H7 (cell line): ENCODE measurements at places on chromosomes 11 and 22.

- no peak for DNase-seq
Measured at GRCh38 chr11:58922479-58922878, 16.8 kb upstream of the GLYATL1 start.

- DNase-seq = peak; percentile 38
Measured at GRCh38 chr22:47002692-47003091, 240.2 kb downstream of the TBC1D22A start.

GRCh38 chr11:12674571-12674935 lies 332 bp downstream of the TEAD1 start:
- peak; percentile 91 for DNase-seq

- DNase-seq = no peak
Measured at GRCh38 chr11:131468565-131468964, 98.2 kb downstream of the NTM start.

GRCh38 chr11:43758927-43759326 lies 78.4 kb downstream of the HSD17B12 start:
- DNase-seq = no peak

GRCh38 chr11:37710031-37710430 lies 1112.0 kb upstream of the RAG2 start:
- no peak for DNase-seq

DNA sequence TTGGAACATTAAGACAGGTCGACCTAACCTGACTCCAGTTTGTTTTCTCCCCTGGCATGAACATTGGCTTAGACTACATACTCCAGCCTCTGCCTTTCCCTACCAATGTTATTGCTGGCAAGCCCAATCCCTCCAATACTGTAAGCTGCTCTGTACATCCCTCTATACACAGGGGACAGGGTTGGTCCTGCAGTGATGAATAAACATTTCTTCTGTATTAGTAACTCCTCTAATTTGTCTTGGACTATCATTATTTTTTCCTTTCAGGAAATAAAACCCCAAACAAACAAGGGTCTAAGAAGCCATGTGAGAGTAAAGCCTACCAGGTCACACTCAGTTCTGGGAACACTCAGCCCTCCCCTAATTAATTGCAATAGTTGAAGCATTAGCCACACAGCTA lies 35.1 kb upstream of the FJX1 start:
- no peak for DNase-seq

GRCh38 chr11:35420371-35420770 lies 1.0 kb upstream of the SLC1A2 start:
- peak; percentile 41 for DNase-seq

GRCh38 chr11:10304495-10305261 lies at the start of gene ADM:
Gene ADM (plus strand): TSS chr11:10305073. CDS start chr11:10305701, 628 bp downstream.
- peak; percentile 95 for DNase-seq

GRCh38 chr11:19193916-19194315 lies 7.9 kb downstream of the CSRP3 start:
- DNase-seq = no peak

DNA sequence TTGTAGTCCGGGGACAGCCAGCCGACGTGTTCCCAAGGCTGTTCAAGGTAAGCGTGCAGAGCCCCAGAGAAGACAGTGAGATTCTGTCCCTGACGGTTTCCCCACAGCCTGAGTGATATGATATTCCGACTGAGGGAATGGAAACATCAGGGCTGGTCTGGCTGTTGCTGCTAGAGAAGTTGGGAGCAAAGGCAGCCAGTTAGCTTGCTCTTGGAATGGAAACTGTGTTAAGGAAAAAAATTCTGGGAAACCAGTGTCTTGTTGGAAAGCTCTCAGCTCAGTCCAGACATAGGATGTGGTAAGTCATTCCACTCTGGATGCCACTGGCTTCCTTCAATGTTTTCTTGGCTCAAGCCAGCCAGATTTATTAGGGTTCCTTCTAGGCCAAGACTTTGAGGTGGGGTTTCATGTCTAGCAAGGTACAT lies 8.8 kb downstream of the CRY2 start:
- no peak for DNase-seq

DNA sequence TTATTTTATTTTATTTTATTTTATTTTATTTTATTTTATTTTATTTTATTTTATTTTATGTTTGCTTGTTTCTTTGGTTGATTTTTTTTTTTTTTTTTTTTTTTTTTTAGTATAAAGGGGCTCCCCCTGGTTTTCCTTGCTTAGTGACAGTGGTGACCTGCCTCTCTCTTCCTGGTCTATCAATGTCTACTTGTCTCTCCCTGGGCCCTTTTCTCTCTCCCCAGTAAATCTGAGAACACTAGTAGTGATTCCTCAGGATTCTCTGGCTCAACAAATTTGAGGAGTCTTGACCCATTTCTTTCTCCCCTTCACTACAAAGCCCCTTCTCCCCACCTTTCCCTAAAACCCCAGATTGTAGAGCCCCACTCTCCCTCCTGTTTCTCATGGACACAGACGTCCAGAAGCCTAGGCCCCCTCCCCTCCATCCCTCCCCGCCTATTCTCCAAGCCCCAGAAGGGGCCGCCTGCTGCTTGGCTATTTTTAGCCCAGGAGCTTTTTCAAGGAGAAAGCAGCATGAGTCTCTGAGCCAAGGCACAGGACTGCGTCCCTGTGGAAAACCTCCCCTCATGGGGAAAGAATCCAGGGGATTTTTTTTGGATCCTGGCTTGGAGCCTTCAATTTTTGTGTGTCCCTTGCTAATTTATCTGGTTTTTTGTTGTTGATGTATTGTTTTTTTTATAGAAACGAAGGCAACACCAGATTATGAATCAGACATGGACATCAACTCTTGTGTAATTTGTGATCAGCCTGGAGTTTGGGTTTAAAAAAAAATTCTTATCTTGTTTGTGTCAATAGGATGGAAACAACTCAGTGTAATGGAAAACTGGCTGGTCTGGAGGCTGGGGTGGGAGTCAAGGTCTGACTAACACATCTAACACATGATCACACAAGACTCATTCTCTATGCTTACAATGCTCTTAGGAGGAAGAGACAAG lies 17.5 kb upstream of the ACCSL start:
- DNase-seq = peak; percentile 46

DNA sequence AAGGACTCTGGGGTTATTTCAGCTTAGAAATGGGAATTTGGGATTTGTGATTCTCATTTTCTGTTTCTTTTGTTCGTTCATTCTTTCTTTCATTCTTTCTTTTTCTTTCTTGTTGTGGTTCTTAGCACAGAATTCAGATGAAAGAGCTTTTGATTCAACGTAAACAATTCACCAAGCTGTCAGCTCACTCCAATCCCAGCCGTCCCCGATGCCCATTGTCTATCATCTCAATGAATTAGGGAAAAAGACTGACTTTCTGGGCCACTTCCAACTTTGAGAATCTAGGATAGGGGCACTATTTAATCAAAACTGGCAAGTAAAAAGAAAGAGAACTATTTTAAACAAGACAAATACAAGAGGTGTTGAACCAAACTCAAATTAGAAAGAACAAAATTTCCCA lies 25.1 kb upstream of the TMA7B start:
- no peak for DNase-seq

- no peak for DNase-seq
Measured at GRCh38 chr11:88398372-88398771, 60.8 kb upstream of the CTSC start.

- no peak for DNase-seq
Measured at GRCh38 chr11:14042686-14043465, 80.4 kb downstream of the SPON1 start.

- DNase-seq = no peak
Measured at GRCh38 chr22:19527321-19527721, 3.1 kb upstream of the CLDN5 start.

DNA sequence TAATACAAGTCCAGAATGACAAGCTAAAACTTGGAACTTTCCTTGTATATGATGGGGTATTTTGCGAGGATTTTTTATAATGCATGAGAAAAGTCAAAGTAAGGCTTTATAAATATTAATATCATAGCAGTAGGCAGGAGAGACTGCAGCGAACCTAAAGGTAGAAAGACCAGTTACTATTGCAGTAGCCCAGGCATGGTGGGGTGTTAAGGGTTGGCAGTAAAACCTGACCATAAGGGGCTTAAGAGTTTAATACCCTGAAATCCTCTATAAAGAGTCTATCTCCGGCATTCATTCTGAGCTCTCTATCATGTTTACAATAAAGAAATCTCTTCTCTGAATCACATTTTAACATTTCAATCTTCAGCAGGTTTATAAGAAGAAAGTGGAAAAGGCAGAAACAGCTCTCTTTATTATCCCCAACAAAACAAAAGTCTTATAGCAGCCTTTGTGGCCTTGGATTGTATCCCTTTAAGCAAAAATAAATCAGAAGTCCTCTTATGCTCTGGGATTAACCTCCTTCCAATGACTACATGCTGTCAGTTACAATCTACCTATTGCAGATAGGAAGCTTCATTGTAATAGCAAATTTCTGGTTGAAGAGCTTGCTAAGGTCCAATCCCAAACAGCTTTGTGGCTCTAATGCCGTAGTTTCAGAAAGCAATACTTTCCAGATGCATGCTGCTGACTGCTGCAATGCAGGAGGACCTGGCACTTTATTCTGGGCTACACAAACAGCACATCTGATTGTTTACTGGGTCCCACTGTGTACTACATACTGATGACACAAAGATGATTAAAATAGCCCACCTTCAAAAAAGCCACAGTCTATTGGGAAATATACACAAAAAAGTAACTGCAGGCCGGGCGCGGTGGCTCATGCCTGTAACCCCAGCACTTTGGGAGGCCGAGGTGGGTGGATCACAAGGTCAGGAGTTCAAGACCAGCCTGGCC lies 45.8 kb downstream of the SIK3 start:
- no peak for DNase-seq

- no peak for DNase-seq
Measured at GRCh38 chr11:94043241-94043640, 22.1 kb downstream of the HEPHL1 start.

- DNase-seq = no peak
Measured at GRCh38 chr11:111605681-111606080, 3.4 kb downstream of the SIK2 start.

GRCh38 chr11:43145653-43146052 lies 166.1 kb upstream of the API5 start:
- DNase-seq = no peak

DNA sequence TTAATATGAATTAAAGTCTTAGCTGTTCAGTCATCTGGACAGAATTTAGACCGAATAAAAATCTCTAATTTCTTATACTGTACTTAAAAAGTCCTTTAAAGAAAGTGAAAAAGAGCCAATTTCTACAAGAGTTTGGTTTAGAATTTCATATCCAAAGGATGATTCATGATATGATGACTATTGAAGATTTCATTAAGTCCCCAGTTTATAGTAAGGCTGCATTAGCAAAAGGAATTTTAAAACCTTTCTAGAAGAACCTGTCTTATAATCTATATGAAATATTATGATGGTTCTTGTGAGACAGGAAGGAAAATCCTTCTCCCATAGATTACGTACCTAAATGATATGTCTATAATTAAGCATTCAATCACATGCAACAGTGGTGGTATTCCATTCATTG lies 34.8 kb downstream of the TSG101 start:
- DNase-seq = no peak

DNA sequence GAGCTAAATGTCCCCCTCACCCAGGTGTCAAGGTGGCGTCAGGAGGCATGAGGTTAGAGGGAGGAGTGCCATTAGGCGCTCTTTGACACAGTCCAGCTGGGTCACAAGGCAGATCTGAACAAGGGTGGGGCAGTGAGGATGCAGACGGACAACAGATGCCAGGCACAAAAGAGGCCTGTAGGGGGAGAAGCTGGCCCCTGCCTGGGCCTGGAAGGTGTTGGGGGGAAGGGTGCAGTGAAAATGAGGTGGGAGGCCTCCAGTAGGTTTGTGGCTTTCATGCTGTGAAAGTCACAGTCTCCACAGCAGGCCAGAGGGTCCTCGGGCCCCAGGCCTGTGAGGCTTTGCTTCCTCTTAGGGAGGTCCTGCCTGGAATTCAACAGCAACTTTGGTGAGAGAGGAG lies 85.0 kb upstream of the PLET1 start:
- DNase-seq = peak; percentile 55

DNA sequence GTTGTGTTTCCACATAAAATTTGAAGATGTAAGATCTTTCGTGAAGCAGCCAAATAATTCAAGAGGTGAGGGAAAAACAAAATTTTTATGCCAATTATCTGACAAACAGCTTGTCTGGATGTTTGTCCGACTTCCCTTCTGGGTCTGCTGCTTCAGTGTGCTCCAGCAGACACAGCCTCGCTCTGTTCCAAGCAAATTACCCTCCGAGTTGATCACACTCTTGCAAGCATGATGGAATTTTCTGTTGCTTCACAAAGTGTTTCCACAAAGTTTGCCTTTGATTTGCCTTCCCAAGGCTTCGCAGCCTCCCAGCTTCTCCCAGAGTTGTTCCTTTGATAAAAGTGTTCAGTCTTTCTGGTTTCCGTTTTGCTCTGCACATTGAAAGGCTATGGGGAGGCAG lies 78.4 kb upstream of the SEZ6L start:
- DNase-seq = no peak

- DNase-seq = no peak
Measured at GRCh38 chr11:58165504-58166106, 23.3 kb upstream of the OR9Q2 start.

- no peak for DNase-seq
Measured at GRCh38 chr11:126083829-126084607, 21.4 kb upstream of the CDON start.

- no peak for DNase-seq
Measured at GRCh38 chr11:27777033-27777432, 76.8 kb upstream of the BDNF start.

DNA sequence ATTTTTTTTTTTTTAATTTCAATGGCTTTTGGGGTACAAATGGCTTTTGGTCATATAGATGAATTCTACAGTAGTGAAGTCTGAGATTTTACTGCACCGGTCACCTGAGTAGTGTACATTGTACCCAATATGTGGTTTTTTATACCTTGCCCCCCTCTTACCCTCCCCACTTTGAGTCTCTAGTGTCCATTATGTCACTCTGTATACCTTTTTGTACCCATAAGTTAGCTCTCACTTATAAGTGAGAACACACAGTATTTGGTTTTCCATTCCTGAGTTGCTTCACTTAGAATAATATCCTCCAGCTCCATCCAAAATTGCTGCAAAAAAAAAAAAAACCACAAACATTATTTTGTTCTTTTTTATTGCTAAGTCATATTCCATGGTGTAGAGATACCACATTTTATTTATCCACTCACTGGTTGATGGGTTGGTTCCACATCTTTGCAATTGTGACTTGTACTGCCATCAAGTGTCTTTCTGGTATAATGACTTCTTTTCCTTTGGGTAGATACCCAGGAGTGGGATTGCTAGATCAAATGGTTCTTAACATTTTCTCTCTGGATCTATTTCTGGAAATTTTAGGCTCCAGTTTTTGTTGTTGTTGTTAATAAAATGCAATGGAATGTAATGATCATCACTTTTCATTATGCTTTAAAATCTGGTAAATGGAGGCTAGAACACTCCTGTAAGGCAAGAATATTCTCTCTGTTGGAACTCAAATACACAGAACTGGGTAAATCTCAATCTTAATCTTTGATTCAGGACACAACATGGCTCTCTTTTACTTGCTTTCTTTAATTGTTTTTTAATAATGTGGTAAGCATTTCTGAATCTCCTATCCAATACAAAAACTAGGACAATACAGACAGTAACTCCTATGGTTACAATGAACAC lies 10.3 kb downstream of the NEAT1 start:
- no peak for DNase-seq

DNA sequence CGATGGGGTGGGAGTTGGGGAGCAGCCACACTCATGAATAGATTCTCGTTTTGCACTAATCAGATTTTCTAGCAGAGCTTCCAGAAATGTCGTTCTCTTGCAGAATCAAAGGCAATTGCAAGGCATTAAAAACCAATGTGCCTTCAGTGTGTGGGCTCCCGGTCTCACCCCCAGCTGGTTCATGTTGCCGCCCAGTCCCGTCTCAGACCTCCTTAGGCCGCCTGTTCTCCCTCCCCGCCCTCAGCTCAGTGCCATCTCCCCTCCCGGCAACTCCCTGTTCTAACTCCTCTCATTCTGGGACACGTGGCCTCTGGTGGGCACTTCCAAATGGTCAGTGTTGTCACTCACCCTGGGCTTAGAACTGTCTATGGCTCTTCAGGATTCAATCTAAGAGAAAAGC lies 42.5 kb upstream of the SMIM38 start:
- peak; percentile 45 for DNase-seq
